ENCODE measurements at places on chromosomes 7 and 10. TPM values are rescaled to one million over a fixed set of nuclear protein-coding genes. Genes with fewer than 3 reads are reported as not detected.

Gene LEP
- polyA plus RNA-seq, result 0.50 TPM

Gene AMPH
- 18.8 TPM for polyA plus RNA-seq

Gene PRR15
- 4.7 TPM for polyA plus RNA-seq

Gene NUDCD3
- polyA plus RNA-seq, result 88.1 TPM

Gene CLRN3
- polyA plus RNA-seq, result 19.7 TPM

Gene SEMA4G
- 38.0 TPM for polyA plus RNA-seq

Gene CDHR1
- polyA plus RNA-seq, result 0.79 TPM

Gene VSTM4
- 28.6 TPM for polyA plus RNA-seq

Gene MEPCE
- 53.1 TPM for polyA plus RNA-seq

Gene TAS2R4
- polyA plus RNA-seq, result 1.3 TPM

Gene BTBD16
- 2.0 TPM for polyA plus RNA-seq

Gene H2BK1
- polyA plus RNA-seq, result not detected

Gene C10orf105
- polyA plus RNA-seq, result 0.17 TPM
